SHP77 treated with DMSO at 0.1 percent for 48 hours (cell line): ENCODE measurements at places on chromosomes 12 and 14.

DNA sequence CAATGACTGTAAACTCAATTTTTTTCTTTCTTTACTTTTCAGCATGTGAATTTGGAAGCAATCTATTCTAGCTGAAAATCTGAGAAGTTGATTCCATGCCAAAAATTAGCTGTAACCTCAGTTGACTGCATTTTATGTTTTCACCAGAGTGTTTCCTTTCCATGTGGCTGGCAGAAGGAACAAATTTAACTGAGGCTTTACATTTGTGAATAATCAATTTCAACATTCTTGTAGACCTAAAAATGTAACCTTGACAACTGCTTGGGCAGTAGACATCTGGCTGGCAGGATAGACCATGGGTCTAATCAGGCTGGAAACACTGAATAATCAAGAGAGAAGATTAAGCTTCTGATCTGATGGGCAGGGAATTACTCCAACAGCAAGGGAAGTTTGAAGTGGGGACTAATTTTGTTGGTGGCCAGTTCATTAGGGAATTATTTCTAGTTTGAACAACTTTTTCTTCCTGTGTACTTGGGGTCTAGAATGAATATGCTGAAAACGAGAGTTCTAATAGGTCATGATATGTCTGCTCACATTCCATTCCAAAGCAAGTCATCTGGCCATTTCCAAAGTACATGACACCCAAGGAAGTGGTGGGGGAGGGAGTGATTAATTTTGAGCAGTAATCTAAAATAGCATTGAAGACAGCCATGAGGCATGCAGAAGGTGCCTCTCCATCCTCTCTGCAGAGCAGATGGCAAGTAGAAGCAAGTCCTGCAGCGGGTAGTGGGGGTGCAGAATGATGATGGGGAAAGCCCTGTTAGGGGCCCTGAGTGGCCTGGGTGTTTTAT is 68.2 kb downstream of the ATP23 start:
- DNase-seq, result no peak

- no peak for DNase-seq
These were observed 769.8 kb downstream of the C12orf50 start for GRCh38 chr12:87259391-87259790.

GRCh38 chr12:3205742-3206519 is 128.8 kb downstream of the TSPAN9 start:
- no peak for DNase-seq

GRCh38 chr12:133226690-133227089 is 9.0 kb downstream of the ANHX start:
- no peak for DNase-seq

DNA sequence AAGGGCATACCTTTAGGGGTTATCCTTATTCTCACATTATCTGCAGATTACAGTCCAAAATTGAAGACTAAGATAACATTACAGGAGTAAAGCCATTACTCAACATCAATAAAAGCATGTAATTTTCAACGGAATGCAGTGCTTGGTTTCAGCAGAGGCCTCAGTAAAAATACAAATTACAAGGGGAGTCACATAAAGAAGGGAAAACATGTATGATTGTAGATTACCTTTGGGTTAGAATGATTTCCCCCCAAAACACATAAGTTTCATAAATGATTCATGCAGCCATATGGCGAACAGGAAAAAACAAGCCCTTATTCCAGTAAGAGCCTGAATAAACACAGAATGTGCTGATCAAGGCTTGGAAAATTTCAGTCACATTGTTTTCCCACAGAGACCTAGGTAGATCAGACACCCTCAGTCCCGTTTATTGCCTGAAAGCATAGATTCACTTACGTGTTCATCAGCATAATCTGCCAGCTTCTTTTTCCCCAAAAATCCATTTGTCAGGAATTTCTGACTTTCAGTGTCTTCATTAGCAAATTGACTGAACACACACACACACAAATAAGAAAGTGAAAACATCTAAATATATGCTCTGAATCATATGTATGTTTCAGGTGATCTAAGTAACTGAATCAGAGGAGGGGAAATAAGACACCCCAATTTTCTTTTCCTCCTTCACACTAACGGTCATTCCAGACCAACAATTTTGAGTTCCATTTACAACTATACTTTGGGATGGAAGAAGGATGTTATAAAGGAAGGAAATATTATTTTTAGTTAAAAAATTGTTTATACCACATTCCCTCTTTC is 37.5 kb downstream of the SLC38A4 start:
- no peak for DNase-seq

DNA sequence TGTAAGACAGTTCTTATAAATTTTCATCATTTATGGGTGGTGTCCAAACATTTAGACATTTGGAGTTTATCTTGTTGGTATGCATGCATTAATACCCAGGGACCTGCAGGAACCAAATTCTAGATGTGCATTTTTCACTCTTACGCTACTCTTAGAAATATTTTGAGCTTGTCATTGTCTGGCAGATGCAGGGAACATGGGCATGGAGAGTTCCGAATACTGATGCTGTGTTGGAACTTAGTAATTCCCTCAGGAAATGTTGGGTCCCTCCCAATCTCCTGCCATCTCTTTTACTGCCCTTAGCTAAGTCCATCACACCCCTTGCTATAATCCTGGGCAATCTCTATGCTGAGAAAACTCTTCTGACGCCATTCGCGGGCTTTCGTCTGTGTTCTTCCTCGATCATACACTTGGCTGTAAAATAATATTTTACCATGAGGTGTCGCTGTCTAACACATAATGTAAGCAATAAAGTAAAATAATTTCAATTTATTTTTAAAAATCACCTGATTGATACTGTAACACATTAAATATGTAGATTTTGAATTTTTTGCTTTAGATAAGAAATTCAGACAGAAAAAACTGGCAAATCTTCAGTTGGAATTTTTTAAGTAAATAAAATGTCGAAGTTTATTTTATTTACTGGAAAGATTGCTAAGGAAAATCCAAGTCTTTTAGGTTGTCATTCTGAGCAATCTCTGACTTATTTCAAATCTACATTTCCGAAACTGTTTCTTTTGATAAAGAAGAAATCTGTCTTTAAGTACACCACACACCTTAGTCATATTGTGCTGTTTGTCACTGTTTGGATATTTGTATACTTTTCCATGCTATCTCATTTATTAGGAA is 304.1 kb upstream of the SSTR1 start:
- peak; percentile 56 for DNase-seq

GRCh38 chr12:107580750-107581618 is 104.6 kb upstream of the PWP1 start:
- no peak for DNase-seq

DNA sequence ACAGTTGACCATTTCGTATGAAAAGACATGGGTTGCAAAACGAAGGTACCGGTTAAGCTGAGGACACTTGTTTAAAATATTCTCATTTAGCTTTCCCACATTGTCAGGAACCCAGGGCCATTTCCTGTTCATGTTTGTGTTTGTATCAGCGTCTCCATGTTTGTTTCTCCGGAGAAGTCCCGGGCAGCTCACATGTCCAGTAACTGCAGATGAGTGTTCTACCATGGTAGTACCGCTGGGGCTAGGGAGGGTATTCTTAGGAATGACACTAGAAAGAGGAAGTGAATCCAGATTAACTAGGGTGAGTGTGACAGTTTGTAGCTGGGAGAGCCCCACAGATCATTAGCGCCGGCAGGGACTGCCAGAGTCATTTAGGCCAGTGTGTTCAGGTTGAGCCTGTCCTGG is 50.0 kb upstream of the EVL start:
- no peak for DNase-seq

DNA sequence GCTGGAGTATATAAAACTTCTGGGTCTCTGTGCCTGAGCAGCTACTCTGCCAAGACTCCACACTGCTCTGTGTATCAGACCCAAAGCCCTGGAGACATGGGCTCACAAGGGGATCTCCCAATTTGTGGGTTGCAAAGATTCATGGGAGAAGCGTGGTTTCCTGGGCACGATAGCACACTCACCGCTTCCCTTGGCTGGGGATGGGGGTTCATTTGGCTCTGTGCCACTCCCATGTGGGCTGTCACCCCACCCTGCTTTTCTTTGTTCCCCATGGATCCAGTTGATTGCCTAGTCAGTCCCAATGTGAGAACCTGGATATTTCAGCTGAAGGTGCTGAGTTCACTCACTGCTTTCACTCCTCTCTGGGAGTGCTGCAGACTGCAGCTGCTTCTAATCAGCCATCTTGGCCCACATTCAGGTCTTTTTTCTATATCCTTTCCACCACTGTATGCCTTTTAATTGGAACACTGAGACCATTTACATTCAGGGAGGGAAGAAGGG is 40.0 kb upstream of the PCNX4 start:
- DNase-seq, result no peak

DNA sequence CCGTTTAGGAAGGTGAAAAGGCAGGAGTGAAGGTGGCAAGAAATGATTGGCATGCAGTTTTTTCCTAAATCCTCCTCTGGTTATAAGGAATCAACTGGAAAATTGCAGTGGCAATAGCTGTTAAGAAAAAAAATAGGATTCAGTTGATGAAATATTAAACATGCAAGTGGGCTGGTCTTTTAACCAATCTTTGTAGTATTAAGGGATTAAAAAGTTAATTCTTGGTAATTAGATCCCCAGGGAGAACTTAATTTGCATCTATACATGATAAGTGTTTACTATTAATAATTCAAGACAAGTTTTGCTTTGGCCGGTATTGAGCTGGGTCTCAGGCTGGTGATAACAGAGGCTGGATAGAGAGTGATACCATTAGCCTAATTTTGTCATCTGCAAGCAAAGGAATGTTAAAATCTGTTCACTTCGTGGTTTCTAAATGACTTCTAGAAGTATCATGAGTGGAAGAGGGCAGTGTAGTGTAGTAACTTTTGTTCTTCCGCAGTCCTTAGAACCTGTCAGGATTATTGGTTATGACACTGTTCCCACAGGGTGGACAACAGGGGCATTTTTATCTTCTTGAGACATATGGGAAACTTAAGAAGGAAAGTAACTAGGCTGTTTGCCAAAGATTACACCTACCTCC is 118.5 kb downstream of the PRKCH start:
- no peak for DNase-seq

GRCh38 chr14:35858521-35859209 is 32.5 kb downstream of the BRMS1L start:
- no peak for DNase-seq

GRCh38 chr14:83140756-83141155 is 1607.1 kb upstream of the SEL1L start:
- no peak for DNase-seq

GRCh38 chr14:57729208-57730187 is 136.4 kb downstream of the SLC35F4 start:
- no peak for DNase-seq

- peak; percentile 44 for DNase-seq
These were observed 214.2 kb downstream of the PPM1H start for GRCh38 chr12:62720661-62721330.

DNA sequence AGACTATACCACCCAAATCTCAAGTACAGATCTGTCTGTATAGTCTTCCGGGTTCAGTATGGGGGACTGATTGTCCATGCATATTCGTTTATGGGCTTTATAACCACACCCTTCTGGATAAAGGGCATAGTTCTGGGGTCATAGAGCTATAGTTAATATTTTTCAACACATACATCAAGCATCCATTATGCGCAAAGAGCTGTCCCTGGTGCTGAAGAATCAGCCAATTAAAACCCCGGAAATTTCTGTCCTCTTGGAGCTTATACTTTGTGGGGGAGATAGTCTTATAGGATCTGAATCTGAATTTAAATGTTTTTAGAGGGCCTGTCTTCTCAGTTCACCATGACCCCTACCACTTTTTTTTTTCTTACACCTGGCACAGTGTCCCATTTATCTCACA is 256.7 kb downstream of the SUDS3 start:
- DNase-seq, result no peak

- no peak for DNase-seq
These were observed 12.4 kb upstream of the DPF3 start for GRCh38 chr14:72906316-72906715.

DNA sequence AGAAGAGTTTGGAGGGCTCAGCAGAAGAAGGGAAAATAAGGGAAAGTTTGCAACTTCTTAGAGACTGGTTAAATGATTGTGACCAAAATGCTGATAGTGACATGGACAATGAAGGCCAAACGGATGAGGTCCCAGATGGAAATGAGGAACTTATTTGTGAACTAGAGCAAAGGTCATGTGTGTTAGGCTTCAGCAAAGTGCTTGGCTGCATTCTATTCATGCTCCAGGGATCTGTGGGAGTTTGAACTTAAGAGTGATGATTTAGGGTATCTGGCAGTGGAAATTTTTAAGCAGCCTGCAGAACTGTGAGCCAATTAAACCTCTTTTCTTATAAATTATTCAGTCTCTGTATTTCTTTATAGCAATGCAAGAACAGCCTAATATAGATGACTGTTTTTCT is 88.9 kb upstream of the ARHGAP5 start:
- no peak for DNase-seq

DNA sequence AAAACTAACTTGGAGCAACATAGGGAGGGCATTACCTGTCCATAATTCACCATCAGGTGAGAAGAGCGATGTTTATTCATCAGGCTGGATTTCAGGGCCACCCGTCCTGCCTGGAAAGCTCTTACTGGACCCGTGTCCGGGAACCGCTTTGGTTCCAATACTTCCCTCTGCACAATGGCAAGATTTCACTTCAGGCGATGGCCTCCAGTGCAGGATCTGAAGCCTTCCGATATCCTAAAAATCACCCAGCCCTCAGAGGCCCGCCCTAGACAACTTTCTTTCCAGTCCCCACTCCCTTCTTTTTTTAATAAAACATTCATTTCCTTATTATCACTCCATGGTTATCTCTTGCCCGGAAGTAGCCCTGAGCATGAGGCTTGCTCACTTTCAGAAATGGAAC is 92.5 kb downstream of the BCL11B start:
- DNase-seq, result no peak

DNA sequence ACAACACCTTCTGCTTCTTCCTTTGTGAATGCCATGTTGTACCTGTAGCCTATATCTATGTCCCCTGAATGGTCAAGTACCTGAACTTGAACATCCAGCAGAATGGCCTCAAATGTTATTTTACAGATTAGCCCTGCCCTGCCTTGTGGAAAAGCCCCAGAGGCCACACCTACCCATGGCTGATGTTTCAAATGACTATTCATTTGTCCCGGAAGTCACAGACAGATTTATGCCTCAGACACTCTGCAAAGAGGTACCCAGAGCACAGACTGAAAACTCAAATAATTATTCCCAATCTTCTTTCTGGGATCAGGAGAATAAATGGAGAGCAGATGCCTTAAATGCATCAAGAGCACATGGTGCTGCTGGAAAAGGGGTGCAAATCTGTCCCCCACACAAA is 13.0 kb upstream of the DPF3 start:
- no peak for DNase-seq

GRCh38 chr14:75711796-75712211 is 50.8 kb downstream of the TTLL5 start:
- DNase-seq, result no peak

GRCh38 chr12:100504804-100505203 is 31.1 kb downstream of the NR1H4 start:
- DNase-seq, result no peak

- no peak for DNase-seq
These were observed 759 bp upstream of the KLC1 start for GRCh38 chr14:103628221-103628683.

- no peak for DNase-seq
These were observed 76.1 kb upstream of the SAV1 start for GRCh38 chr14:50744231-50744630.

- DNase-seq, result no peak
These were observed 35.8 kb downstream of the OTX2 start for GRCh38 chr14:56774503-56774902.

GRCh38 chr12:26113181-26113654 is 11.6 kb downstream of the BHLHE41 start:
- DNase-seq, result peak; percentile 51

GRCh38 chr12:65938807-65939206 is 114.5 kb downstream of the HMGA2 start:
- DNase-seq, result no peak

GRCh38 chr12:46839232-46839631 is 13.4 kb upstream of the SLC38A4 start:
- DNase-seq, result no peak

- DNase-seq, result peak; percentile 35
These were observed 139.3 kb upstream of the ARHGAP5 start for GRCh38 chr14:31937730-31938346.
